ENCODE measurements at places on chromosomes 11 and 22. TPM values are rescaled to one million over a fixed set of nuclear protein-coding genes. Genes with fewer than 3 reads are reported as not detected.

Gene SELENOO
- 89.0 TPM for polyA plus RNA-seq

Gene SERHL2
- polyA plus RNA-seq: 3.4 TPM

Gene EHF
- polyA plus RNA-seq: 0.64 TPM

Gene MS4A3
- polyA plus RNA-seq: not detected

Gene ENTHD1
- polyA plus RNA-seq: not detected

Gene ASPHD2
- 0.40 TPM for polyA plus RNA-seq

Gene MRGPRX3
- polyA plus RNA-seq: not detected

Gene FOSL1
- polyA plus RNA-seq: 12.7 TPM

Gene CST6
- polyA plus RNA-seq: not detected

Gene OR2D2
- not detected for polyA plus RNA-seq

Gene KCNJ11
- polyA plus RNA-seq: 0.35 TPM

Gene CCDC15
- polyA plus RNA-seq: 0.72 TPM

Gene MOGAT2
- polyA plus RNA-seq: 0.34 TPM

Gene DUSP8
- 2.4 TPM for polyA plus RNA-seq

Gene RASL10A
- 0.51 TPM for polyA plus RNA-seq

Gene GPHA2
- polyA plus RNA-seq: not detected
